ENCODE measurements at places on chromosomes 11 and 22. TPM values are rescaled to one million over a fixed set of nuclear protein-coding genes. Genes with fewer than 3 reads are reported as not detected.

ADSL gene
- 37.4 TPM for total RNA-seq

MRPL23 gene
- total RNA-seq, result 42.8 TPM

STT3A gene
- total RNA-seq, result 84.1 TPM

ETS1 gene
- total RNA-seq, result 52.7 TPM

SLC17A6 gene
- total RNA-seq, result not detected

- DNase-seq, result no peak
Measured at GRCh38 chr22:42154293-42155052, 23.9 kb upstream of the CYP2D6 start.

DNA sequence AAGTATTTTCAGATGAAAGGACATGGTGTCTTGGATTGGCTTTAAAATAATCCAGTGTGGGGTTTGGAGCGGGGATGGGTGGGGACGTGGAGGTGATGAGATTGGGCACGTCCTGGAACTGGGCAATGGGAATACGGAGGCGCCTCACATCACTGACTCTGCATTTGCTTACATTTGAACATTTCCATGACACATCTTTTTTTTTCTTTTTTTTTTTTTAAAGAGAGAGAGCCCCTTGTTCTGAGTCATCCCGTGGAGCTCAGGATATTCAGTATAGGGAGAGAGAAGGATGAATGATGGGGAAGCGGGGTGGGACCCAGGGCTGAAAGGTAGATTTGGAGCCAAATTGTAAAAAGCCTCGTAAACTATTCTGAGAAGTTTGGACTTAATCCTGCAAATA is 142.7 kb downstream of the FBXO7 start:
- no peak for DNase-seq

DNA sequence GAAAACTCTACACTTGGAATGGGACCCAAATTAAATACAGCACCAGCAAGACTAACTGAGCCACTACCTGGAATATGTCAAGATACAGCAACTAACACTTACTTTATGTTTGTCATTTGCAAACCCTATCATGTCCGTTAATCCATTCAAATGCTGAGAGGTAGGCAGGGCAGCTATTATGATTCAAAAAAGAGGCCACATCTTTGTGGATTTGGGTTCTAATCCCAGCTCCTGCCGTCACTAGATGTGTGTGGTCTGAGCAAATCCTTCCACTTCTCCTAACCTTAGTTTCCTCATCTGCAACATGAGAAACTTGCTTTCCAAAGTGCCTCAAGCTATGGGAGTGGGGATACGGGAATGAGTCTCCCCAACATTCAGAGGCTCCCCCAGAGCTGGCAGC is 24.2 kb downstream of the FLI1 start:
- DNase-seq, result no peak

DNA sequence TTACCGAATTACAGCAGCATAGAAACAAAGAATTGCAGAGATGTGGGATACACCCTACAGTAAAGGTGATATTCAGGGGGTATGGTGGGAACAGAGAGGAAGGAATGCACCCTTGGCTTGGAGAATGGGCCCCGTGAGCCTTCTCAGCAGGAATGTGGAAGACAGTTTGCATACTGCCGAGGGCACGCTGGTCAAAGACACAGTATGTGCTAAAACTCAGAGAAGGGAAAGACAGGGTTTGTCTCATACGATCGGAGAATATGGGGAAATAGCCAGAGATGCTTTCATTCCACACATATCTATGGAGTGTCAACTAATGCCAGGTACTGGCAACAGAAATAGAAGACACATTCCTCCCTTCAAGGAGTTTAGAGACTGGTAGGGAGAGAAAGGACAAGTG is 36.9 kb downstream of the UBASH3B start:
- DNase-seq, result no peak

- no peak for DNase-seq
Measured at GRCh38 chr22:36928196-36928595, 14.8 kb downstream of the CSF2RB start.

DNA sequence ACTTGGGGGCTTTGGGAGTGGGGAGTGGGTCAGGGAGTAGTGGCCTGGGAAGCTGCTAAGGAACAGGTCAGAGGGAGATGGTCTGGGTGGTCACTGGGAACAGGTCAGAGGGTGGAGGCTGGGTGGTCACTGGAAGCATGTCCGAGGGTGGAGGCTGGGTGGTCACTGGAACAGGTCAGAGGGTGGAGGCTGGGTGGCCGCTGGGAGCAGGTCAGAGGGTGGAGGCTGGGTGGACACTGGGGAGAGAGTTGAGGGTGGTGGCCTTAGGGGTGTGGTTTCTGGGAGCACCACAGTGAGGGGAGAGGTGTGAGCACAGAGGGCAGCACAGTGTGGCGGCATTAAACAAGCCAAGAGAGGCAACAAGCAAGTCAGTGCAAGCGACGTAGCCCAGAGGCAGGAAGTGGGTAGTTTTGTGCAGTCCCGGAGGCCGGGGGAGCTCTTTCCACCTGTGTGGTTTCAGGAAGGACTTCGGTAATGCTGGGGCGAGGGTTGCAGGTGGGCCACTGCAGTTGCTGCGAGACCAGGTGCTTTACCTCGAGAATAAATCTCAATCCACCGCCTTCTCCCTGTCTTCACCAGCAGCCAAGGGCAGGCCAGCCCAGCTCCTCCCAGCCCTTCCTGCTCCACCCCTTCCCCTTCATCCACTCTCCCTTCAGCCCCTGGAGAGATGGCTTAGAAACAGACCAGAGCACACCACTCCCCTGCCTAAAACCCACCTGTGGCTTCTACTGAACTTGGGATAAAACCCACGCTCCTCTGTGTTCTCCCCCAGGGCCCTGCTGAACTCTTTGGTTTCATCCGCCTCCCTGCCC is 3.2 kb upstream of the CACNA1I start:
- no peak for DNase-seq

GRCh38 chr22:42680648-42681047 is 31.5 kb upstream of the CYB5R3 start:
- DNase-seq, result peak; percentile 70

DNA sequence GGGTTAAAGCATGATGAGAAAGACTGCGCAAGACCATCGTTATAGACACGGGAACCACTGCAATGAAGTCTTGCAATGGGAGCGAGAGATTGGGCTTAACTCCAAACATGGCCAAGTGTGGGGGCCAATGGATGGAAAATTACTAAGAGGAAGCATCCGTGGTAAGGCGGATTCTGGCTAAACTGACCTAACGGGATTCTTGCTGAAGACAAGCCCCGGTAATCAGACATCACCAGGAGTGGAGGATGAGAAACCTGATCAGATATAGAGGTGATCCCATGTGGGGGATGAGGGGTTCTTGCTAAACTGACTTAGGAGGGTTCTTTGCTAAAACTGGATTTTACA is 5.8 kb upstream of the SYNGR1 start:
- DNase-seq, result no peak

- DNase-seq, result no peak
Measured at GRCh38 chr11:35886759-35887158, 57.1 kb upstream of the LDLRAD3 start.

- DNase-seq, result no peak
Measured at GRCh38 chr11:108620958-108621772, 27.6 kb upstream of the EXPH5 start.

DNA sequence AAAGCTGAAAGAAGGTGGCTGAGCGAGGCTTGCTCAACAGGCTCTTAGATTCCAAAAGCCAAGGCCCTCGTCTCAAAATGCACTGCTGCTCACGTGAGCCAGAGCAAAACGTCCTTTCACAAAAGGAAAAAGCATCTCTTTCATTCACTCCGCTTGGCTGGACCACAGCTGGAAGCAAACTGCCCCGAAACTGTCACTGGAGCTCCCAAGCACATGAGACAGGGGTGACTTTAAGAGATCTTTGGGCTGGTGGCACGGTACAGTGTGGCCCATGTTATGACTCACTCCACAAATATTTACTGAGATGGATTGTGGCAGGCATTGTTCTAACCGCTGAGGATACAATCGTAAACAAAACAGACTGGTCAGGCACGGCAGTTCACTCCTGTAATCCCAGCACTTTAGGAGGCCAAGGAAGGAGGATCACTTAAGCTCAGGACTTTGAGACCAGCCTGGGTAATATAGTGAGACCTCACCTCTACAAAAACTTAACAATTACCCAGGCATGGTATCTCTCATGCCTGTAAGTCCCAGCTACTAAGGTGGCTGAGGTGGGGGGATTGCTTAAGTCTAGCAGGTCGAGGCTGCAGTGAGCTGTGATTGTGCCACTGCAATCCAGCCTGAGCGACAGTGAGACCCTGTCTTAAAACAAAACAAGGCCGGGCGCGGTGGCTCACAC is 3.6 kb downstream of the PLA2G6 start:
- DNase-seq, result no peak

DNA sequence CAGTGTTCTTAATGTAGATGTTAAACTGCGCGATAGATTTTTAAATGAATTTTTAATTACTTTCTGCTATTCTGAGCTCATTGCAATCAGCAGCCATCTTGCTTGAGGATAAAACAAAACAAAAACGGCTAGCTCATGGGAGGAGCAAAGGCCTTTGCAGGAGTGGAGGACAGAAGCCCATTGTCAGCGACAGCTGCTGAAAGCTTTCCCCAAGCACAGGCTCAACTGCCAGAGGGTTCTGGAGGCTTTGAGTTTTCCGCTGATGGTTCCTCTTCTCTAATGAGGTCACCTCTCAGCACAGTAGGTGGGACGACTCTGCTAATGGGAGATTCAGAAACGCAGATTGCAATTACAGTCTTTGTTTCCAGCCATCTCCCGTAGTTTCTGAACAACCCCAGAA is 167.1 kb upstream of the TTC12 start:
- DNase-seq, result no peak

GRCh38 chr11:85109141-85109540 is 518.0 kb downstream of the DLG2 start:
- no peak for DNase-seq
